ENCODE measurements at places on chromosomes 11 and 22. TPM values are rescaled to one million over a fixed set of nuclear protein-coding genes. Genes with fewer than 3 reads are reported as not detected.
A peak's percentile ranks its signal among the peaks of the same experiment; 100 is the strongest.

GRCh38 chr11:119681361-119681910 is 47.6 kb downstream of the NECTIN1 start:
- DNase-seq = no peak

DNA sequence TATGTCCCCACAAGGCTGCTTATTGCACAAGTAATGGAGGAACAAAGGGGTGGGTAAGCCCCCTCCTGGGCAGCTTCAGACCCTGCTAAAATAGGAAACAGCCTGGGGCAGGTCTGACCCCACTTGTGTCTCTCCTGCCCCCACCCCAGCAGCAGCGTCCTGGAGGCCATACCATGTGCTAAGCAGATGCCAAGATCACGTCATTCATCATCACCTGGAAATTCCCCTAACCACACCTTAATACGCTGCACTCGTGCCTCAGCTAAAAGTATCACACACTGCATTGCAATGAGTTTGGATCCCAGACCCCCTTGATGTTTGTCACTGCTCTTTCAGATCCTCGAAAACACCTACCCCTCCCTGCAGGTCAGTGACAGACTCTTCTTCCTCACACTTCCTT is 27.8 kb upstream of the GGTLC2 start:
- peak; percentile 83 for DNase-seq

- no peak for DNase-seq
Observed at GRCh38 chr22:28141614-28142013, 222.6 kb upstream of the PITPNB start.

DNA sequence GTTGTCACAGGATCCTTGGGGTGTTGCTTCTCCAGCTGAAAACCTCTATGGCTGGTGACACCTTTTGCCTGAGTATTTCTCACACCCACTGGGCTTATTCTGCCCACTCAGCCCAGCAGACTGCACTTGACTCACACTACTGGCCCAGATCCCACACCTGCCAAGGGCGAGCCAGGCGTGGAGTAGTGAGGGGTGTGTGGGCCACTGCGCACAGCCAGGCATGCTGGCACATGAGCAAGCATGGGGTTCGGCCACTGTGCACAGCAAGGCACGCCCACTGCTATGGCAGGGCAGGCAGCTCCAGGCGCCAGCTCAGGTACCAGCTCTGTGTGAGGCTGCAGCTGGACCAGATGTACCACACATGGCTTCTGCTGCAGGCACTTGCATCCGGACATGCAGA is 116.5 kb upstream of the MTNR1B start:
- no peak for DNase-seq

DNA sequence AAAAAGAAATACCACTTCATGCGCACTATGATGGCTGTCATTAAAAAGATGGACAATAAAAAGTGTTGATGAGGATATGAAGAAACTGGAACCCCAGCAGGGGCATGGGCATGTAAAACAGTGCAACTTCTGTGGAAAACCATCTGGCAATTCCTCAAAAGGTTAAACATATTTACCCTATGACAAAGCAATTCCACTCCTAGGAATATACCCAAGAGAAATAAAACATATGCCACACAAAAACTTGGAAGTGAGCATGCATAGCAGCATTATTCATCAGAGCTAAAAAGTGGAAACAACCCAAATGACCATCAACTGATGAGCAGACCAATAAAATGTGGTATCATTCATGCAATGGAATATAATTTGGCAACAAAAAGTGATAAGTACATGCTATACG is 50.1 kb downstream of the LRRC32 start:
- DNase-seq = no peak

- DNase-seq = no peak
Observed at GRCh38 chr11:72012897-72013721, 14.4 kb downstream of the IL18BP start.

DNA sequence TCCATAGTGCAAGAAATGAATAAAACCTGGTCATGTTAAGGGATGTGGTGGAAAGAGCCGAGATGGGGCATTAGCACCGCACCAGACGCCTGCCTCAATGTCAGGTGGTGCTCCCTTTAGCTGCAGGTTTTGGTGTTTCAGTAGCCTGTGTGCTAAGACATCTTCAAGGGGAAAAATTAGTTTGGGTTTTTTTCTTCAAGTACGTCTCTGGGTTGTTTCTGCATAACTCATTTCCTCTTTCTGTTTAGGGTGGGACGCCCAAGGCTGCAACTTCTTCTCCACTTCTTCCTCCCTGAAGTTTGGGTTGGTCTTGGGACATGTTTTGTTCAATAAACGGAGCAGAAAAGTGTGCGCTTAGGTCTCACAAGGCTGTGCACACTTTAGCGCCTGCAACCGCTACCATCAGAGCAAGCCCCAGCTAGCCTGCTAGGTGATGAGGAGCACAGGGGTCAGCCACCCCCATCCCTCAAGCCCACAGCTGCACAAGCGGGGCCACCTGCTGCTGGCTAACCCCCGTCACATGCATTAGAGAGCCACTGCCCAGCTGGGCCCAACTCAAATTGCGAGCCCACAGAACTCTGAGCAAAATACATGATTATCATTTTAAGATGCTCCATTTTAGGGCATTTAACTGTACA is 1495.7 kb downstream of the TBC1D22A start:
- peak; percentile 35 for DNase-seq

GRCh38 chr22:20904008-20904979 is 12.9 kb upstream of the CRKL start:
- no peak for DNase-seq

- DNase-seq = no peak
Observed at GRCh38 chr11:10398525-10398924, 56.5 kb upstream of the AMPD3 start.

- no peak for DNase-seq
Observed at GRCh38 chr11:64241491-64242374, 838 bp downstream of the FKBP2 start.

DNA sequence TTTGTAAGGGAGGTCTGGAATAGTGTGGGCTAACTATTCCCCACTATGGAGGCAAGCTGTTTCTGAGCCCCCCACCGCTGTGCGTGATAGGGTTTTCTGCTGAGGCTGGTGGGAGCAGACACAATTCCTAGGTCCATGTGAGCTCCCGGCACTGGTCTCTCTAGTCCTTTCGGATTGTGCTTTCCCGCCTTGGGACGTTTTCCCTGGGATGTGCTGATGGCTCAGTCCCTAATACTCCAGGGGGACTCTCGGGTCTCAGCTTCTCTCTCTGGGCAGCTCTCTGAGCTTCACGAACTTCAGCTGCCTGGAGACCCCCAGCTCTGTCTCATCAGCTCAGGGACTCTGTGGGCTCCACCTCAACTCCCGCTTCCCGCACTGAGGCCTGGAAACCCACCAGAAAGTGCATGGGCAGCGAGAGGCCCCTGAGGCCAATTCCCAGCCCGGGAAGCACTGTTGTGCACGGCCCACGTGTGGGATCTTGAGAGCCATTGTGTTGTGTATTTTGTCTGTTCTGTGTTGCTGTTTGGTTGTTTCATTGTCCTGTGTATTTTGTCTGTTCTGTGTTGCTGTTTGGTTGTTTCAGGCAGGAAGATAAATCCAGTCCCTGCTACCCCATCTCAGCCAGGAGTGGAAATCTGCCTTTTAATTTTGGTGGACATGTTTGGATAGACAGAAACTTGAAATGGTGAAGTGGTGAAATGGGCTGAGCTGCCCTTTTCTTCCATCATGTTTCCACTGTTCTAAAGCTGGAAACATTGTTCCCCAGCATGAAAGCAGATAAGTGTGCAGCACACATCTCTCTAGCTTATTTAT is 12.7 kb upstream of the TNNT3 start:
- no peak for DNase-seq

DNA sequence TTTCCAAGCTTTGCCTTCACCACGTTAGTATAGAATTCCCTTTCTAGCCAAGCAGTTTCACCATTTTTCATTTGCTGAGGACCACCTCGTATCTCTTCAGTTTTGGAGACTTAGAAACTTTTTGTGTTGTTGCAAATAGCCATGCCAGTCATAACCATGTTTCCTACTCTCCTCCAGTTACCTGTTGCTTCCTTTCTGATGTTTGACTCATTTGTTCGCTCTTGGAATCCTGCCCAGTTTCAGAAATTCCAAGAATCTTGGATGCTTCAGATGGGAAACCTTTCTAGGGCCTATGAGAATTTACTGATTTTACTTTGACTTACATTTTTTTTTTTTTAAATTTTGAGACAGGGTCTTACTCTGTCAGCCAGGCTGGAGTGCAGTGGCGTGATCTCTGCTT is 65.4 kb downstream of the PPP6R3 start:
- no peak for DNase-seq

GRCh38 chr11:30522536-30523243 is 63.5 kb downstream of the MPPED2 start:
- DNase-seq = no peak

- no peak for DNase-seq
Observed at GRCh38 chr11:128036006-128036405, 551.4 kb downstream of the ETS1 start.

- no peak for DNase-seq
Observed at GRCh38 chr22:21051831-21052400, 6.2 kb downstream of the LRRC74B start.

- no peak for DNase-seq
Observed at GRCh38 chr11:118521892-118522311, 5.4 kb upstream of the TTC36 start.

DNA sequence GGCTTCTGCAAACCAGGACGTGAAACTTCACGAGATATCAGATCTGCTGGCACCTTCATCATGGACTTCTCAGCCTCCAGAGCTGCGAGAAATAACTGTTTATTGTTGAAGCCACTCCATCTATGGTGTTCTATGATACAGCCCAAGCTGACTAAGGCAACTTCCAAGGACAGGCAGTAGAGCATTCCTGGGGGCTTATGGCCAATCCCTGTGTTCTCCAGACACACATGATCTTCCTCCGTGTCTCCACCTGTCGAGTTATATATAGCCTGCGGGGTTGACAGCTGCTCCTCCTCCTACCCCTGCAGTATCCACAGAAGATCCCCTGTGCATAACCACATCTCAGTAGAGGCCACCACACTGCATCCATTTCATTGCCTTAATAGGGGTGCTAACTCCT is 11.0 kb downstream of the TP53AIP1 start:
- DNase-seq = no peak

DNA sequence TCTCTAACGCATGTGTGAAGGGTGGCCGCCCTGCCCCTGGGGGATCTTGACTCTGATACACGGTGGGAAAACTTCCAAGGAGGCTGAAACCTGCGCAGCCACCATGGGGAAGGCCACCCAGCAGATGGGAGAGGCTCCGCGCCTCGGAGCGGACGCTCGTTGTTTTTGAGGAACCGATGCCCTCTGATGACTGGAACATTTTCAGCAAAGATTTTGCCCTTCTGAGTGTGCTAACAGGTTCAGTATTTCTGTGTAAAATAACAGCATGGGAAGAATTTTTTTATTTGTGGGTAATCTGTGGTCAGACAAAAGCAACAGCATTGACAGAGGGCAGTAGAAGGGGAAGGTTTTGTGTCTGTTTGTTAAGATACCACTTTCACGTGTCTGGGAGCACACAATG is 16.7 kb downstream of the MB start:
- DNase-seq = no peak

GRCh38 chr22:18000441-18001039 is 23.8 kb downstream of the MICAL3 start:
- DNase-seq = peak; percentile 85

GRCh38 chr11:102346748-102347461 is at the start of gene BIRC2:
Gene BIRC2 (plus strand): TSS chr11:102347214. CDS start chr11:102349855, 2,641 bp downstream.
- DNase-seq = peak; percentile 98

DNA sequence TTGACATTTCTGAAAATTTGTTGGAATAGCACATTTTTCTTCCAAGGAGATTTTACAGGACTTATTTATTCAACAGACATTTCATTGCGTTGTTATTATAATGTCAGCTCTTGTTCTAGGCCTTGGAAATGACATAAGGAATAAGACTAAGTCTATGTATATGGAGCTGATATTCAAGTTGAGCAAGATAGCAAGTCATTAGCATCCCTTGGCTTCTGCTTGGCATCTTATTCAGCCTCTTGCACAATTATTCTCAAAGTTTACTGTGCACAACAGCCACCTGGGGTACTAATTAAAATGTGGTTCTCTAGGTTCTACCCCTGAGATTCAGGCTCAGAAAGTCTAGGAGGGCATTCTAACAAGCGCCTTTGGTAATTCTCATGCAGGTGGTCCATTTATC is 304.8 kb upstream of the DDI1 start:
- DNase-seq = no peak

DNA sequence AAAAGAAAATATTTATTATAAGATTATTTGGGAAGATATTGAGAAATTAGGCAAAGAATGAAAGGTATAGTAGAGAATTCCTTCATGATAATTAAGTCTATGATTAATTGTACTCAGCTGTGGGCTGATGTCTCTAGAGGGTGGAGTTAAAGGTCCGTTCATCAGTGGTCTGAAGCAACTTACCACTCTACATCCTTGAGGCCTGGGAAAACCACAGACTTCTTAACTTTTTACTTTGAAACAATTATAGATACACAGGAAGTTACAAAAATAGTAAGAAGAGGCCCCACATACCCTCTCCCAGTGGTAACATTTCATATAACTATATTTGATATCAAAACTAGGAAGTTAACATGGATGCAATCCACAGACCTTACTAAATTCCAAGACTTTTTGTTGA is 167.0 kb upstream of the NECTIN1 start:
- no peak for DNase-seq

DNA sequence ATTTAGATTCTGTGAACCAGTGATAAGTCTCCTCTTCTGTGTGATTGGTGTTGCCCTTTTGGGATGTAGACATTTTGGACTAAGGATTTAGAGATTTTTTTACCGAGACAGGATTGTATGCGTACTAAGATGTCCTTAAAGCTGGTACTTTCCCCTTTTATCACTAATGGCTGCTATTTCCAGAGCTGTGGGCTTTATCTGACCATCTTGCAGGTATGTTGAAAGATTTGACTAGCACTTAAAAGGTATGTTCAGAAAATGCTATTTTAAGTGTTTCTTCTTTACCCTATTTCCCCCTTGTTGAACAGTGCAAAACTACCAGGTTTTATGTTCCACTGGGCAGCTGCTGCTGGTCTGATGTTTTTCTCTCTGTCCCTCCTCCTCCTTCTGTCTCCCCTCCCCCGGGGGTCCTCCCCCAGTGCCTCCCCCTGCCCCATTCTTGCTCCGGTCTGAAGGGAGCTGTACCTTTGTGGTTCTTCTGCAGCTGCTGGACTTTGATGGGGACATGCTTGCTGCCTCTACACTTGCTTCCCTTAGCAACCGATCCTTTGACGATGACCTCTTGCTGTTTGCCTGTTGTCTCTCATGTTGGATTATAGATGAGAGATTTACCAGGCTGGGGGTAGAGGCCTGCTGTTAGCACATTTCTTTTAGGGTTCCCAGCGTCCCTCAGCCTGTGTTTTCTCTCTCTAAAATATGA is 59.6 kb downstream of the ZNRF3 start:
- no peak for DNase-seq

The GNG3 gene
- total RNA-seq = 0.95 TPM

The RIMBP3B gene
- total RNA-seq = 0.49 TPM

The ACRV1 gene
- not detected for total RNA-seq

The LRRC4C gene
- total RNA-seq = 0.57 TPM

The DMC1 gene
- total RNA-seq = 0.22 TPM

The TYR gene
- not detected for total RNA-seq

The AQP11 gene
- total RNA-seq = 0.49 TPM

The MYRF gene
- 0.27 TPM for total RNA-seq

The CHRM1 gene
- not detected for total RNA-seq

The TMEM86A gene
- 0.58 TPM for total RNA-seq

The OAF gene
- 0.92 TPM for total RNA-seq

Measured in B cell (primary cell).